ENCODE measurements at places on chromosomes 7 and 10.

DNA sequence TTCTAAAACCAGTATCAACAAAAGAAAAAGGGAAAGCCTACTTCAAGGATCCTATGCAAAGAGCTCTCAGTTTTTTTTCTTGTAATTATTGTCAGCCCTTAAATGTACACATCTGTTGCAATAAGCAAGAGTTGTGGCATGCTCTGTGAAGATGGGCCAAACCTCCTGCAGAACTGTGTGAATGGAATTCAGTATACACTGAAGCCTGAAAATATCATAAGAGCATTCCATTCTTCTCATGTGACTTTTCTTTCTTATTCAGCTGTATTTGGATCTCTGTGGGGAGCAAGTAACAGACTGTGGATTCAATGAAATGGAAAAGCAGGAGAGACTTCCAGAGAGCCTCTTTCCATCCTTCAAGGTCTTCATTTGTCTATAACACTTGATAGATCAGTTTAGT, 130.7 kb downstream of the SAMD9 start:
- DNase-seq, result no peak

DNA sequence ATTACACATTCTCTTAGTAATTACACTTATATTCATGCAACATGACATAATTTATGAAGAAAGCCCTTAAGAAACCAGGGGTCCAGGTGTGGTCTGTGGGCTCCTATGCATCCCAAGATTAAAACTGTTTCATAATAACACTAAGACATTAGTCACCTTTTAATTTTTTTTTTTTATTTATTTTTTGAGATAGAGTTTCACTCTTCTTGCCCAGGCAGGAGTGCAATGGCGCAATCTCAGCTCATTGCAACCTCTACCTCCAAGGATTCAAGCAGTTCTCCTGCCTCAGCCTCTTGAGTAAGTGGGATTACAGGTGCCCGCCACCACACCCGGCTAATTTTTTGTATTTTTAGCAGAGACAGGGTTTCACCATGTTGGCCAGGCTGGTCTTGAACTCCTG, 12.5 kb downstream of the GDI2 start:
- DNase-seq, result no peak

DNA sequence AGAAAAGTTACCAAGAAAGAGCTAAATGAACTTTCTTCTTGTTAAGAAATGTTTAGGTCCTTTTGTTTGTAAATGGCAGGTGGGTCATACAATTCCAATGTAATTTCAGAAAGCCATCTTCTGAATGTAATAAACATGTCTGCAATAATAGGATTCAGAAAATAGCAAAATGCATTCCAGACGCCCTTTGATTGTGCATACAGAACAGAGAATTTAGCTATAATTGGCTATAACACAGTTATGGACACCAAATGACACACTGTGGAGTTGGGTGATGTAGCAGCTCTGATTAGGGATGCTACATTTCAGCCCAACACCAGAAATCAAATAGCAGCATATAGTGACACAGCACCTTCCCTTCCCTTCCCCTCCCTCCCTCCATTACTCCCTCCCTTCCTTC, 240.8 kb downstream of the SNX10 start:
- no peak for DNase-seq

- no peak for DNase-seq
Observed at GRCh38 chr7:133742709-133743538, 384.2 kb upstream of the LRGUK start.

GRCh38 chr7:119197877-119198527, 973.5 kb downstream of the ANKRD7 start:
- DNase-seq, result no peak

DNA sequence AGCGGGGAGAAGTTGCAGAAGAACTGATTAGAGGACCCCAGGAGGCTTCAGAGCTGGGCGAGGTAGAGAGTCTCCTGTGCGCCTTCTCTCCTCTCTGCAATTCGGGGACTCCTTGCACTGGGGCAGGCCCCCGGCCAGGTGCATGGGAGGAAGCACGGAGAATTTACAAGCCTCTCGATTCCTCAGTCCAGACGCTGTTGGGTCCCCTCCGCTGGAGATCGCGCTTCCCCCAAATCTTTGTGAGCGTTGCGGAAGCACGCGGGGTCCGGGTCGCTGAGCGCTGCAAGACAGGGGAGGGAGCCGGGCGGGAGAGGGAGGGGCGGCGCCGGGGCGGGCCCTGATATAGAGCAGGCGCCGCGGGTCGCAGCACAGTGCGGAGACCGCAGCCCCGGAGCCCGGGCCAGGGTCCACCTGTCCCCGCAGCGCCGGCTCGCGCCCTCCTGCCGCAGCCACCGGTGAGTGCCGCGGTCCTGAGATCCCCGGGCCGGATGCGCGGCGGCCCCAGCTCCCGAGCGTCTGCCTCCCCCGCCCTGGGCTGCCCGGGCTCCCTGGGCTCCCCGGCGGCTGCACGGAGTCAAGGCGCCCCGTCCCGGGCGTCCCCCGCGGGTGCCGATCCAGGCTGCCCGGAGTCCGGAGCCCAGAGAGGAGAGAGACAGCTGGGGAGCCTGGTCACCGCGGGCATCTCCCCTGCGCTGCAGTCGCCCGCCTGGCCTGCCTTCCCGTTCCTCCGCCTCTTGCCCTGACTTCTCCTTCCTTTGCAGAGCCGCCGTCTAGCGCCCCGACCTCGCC, at the start of gene PLAU:
Gene PLAU, plus strand, starts transcription at position 369 of the 789 bp plus-strand sequence. CDS start 424 bp downstream, outside the sequence.
- DNase-seq, result no peak

GRCh38 chr10:129041916-129042315, 425.1 kb upstream of the MGMT start:
- no peak for DNase-seq

DNA sequence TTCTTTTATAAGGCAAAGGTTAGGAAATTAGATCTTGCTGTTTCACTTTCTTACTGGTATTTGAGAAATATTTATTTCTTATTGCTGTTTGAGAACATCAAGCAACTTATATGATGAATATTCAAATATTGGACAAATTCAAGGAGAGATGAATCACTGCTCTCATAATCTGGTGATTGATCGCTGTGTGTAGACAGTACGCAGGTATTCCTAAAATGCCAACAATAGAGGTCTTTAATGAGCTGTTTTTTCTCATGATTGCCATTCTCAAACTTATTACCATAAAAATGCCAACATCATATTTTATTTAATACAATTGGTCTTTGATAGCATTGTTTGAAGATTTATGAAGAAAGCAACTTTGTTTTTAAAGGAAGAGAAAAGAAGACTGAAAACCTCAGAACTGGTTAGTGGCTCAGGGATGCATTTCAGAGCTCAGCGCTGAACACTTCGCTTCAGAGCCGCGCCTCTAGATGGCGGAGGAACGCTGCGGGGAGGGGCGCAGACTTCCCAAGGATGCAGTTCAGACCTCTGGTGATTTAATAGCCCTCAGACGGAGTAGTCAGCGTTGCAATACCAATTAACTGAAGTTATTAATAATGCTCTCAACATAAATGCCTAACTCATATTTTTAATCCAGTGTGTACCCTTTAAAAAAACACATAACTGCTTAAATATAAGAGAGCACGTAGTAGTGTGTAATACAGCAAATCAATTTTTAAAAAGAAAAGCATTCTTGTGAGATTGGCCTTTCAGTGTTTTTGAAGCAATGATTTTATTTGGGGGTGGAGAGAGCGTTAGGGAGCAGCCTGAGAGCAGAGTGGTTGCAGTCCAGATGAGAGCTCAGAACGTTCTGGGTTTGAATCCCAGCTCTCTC, 38.5 kb upstream of the STEAP4 start:
- DNase-seq, result no peak

DNA sequence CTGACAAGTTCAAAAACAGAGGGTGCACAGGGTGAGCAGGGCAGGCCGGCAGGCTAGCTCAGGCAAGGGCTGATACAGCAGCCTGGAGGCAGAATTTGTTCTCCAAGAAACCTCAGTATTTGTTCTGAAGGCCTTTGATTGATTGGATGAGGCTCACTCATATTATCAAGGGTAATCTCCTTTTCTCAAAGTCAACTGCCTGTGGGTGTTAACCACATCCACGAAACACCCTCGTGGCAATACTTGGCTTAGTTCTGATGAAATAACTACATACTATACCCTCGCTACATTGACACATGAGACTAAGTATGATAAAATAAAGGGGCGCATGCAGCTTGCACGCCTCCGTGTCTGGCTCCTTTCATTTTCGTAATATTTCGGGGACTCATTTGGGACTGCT, 4.4 kb upstream of the PPP2R2D start:
- peak; percentile 34 for DNase-seq

DNA sequence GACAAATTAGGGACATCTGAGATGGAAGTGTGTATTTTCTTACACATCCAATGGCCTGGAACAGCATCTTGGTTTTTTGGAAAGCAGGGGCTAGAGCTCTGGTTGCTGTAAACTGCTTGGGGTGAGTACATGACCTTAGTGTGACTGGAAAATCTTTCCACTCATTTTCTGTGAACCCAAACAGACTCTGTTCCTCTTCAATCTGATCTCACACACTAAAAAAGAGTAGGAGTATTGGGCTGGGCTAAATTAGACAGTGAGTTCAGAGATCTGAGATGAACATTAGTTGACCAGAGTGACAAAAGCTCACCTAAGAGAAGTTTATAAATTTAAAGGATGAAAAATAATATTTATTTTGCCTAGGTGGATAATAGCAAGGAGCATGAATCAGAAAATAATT, 59.2 kb downstream of the OR13A1 start:
- no peak for DNase-seq

GRCh38 chr7:36315309-36315944, 74.2 kb upstream of the ANLN start:
- no peak for DNase-seq

- no peak for DNase-seq
Observed at GRCh38 chr10:17905491-17905890, 46.2 kb upstream of the SLC39A12 start.

DNA sequence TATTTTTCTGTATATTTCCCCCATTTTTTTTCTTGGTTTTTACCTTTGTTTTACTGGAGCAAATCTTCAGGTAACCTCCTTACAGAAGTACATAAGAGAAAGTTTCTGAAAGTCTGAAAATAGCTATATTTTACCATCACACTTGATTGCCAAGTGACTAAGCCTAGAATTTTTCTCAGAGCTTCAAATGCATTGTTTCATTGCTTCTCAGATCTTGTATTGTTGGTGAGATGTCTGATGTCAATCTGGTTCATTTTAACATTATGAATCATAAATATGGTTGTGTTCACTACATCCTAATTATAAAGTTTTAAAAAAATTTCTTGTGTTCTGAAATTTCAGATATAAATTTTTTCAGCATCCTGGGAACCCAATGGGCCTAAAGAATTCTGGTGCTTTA, 228.2 kb downstream of the AHR start:
- no peak for DNase-seq

DNA sequence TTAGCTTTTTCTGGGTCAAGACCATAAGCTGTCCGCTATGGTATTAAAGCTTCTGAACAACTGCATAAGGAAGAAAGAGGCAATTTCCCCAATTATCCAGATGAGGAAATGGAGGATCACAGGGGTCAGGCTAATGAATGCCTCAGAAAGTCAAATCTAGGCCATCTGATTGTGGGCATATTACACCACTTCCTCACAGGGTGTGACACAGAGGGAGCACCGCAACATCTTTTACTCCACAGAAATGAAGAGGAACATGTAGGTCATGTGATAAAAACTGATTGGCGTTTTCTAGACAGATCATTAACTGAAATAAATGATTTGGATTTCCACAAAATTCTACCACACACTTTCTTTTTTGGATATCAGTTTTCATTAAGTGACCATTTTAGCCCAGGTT, 384.4 kb downstream of the PARD3 start:
- no peak for DNase-seq

DNA sequence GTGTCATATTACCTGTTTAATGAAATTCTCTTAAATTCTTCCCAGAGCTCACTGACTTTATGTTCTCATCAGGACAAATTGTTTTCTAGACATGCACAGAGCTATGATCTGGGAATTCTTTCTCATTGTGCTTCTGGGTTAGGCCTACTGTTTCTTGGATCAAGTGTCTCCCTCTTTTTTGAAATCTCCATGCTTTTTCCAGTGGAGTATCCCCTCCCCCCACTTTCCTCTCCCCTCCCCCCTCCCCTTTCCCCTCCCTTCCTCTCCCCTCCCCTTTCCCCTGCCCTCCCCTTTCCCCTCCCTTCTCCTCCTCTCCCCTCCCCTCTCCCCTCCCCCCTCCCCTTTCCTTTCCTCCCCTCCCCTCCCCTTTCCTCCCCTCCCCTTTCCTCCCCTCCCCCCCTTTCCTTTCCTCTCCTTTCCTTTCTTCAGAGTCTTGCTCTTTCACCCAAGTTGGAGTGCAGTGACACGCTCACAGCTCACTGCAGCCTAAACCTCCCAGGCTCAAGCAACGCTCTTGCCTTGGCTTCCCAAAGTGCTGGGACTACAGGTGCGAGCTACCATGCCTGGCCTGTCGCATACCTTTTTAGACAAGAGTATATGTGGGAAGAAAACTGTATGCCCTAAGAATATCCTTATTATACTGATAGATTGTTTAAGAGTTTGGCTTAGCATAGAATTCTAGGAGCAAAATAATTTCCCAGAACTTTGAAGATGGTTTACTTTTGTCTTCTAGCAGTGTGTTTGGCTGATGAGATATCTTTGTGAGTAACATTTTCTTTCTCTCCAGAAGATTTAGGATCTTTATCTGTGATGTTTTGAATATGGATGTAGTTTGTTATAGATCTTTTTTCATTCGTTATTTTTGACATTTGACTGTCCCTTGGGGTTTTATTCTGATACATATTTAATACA, 2.5 kb downstream of the DYNC2I1 start:
- DNase-seq, result no peak

- DNase-seq, result no peak
Observed at GRCh38 chr10:77007834-77008233, 629.8 kb downstream of the KCNMA1 start.

DNA sequence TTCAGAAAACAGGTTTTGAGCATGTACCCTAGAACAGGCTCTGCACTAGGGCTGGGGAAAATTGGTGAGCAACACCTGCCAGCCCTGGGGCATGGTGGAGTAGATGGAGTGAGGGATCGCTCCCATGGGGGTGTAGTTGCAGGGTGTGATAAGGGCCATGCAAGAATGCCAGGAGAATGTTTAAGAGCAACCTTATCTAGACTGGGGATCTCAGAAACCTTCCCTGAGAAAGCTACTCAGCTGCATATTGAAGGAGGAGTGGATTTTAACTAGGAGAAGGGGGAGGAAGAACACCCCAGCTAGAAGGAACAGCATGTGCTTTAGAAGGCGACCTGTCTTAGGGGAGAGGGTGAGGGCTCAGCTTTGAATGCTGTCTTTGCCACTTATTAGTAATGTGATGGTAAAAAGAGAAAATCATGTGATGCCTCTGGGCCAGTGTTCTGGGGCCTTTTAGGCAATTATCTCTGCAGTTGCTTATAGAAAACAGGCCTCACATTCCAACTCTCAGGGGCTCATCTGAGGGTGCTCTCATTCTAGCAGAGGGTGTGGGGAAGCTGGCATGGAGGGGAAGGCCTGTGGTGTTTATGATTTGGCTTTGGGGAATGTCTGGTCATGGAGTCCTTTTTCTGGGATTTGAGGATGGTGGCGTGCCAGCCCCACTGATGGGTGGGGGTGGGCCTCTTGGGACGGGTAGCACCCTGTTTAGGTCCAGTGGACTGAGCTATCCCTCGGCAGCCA, 225.4 kb downstream of the BMPER start:
- no peak for DNase-seq

- no peak for DNase-seq
Observed at GRCh38 chr10:63819753-63820329, 298.6 kb downstream of the REEP3 start.

- no peak for DNase-seq
Observed at GRCh38 chr7:50397971-50398324, 52.2 kb downstream of the FIGNL1 start.

Data from activated CD8-positive, alpha-beta memory T cell treated with anti-CD3 and anti-CD28 coated beads for 4 hours (primary cell).